ENCODE measurements at places on chromosomes 11 and 22.

- DNase-seq = no peak
These were observed 940 bp upstream of the TNKS1BP1 start for GRCh38 chr11:57325735-57326048.

- DNase-seq = no peak
These were observed 123.4 kb downstream of the C11orf58 start for GRCh38 chr11:16861862-16862261.

DNA sequence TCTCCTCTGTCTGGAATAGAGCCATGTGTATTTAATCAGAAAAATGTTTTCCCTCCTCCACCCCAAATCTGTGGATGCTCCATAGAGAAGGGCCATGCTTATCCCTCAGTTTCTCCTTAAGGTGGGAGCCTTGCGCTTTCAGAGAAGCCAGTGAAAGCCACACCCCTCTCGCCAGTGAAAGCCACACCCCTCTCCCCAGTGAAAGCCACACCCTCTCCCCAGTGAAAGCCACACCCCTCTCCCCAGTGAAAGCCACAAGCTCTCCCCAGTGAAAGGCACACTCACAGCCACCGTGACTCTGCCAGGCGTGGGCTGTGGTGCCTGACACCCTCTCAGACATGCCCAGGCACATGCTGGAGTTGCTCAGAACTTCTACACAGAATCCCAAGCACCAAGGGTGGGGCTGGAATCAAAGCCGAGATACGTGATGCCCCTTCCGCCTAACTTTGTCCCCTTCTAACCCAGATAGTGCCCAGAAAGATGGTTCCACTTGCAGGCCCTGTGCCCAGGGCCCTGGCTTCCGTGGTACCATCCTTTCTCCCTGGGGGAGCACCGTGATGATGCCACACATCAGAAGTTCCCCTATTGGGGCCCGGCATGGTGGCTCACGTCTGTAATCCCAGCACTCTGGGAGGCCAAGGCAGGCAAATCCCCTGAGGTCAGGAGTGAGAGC, 16.5 kb upstream of the PRR5 start:
- peak; percentile 58 for DNase-seq

DNA sequence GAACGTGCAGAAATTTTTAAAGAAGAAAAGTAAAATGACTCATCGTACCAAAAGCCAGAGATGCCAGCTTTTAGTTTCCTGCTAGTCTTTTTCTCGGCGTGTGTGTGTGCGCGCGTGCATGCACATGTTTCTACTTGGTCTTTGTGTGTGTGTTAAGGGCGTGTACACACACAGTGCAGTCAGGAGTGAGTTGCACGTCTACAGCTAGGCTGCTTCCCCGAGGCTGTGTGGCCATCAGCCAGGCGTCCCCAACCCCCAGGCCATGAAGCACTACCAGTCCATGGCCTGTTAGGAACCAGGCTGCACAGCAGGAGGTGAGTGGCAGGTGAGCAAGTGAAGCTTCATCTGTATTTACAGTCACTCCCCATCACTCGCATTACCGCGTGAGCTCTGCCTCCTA, 36.4 kb downstream of the KCNQ1 start:
- no peak for DNase-seq

DNA sequence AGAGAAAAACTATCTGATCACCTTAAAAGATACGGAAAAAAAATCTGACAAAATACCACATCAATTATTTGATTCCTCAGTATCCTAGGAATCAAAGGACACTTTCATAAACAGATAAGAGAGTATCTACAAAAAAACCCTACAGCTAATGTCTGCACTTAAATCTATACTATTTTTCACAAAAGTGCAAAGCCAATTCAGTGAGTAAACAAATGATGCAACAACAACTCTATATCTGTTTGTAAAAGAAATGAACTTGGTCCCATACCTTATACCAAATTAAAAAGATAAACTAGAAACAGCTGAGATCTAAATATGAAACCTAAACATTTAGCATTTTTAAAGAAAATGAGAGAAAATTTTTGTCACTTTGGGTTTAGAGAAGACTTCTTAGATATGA, 263.8 kb downstream of the SWAP70 start:
- no peak for DNase-seq
